ENCODE measurements at places on chromosomes 12 and 14.

DNA sequence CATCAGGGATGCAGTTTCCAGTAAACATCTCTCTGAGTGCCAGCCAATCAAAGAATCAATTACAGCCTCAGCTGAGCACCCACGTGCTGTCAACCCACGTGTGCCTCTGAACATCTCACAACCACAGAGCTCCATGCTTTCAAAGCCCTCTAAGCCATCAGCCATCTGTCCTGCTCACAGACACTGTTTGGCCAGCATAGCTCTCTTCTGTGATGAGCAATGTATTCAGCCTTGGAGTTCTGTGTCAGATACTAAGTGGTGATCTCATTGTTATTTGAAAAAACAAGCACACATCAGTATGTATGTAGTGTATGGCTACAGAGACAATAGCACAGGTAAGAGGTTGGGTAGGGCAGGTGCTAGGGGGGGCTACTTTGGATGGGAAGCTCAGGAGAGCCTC lies 94.3 kb downstream of the RGS6 start:
- no peak for DNase-seq

- DNase-seq = no peak
Observed at GRCh38 chr14:96627386-96627785, 125.2 kb downstream of the PAPOLA start.

GRCh38 chr12:54306925-54307741 lies 6.3 kb upstream of the NFE2 start:
- no peak for DNase-seq

DNA sequence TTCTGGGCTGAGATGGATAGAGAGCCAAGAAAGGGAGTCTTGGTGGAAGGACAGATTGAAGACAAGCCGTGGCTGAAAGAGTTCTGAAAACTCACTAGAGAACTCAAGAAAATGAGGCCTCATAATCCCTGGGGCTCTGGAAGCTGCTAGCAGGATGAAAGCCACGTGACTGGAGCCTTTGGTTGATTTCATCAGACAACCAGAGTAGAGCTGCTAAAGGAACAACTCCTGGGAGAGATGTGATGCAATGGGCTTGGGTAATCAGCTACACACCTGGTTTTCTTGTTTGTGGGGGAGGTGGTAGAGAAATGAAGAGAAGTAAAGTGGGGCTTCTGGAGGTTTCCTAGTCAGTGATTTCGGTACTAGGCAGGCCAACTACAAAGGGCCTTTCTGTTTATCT lies 13.4 kb downstream of the CSRNP2 start:
- no peak for DNase-seq

DNA sequence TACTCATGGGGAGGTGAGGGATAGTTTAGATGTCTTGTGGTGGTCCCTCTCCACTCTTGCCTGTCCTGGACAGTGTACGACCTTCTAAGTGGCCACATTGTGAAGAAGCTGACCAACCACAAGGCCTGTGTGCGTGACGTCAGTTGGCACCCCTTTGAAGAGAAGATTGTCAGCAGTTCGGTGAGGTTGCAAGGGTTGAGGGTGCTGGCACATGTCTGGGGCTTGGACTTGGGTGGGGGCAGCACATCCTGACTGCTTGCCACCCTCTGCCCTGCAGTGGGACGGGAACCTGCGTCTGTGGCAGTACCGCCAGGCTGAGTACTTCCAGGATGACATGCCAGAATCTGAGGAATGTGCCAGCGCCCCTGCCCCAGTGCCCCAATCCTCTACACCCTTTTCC lies 7.6 kb upstream of the FITM1 start:
- no peak for DNase-seq

DNA sequence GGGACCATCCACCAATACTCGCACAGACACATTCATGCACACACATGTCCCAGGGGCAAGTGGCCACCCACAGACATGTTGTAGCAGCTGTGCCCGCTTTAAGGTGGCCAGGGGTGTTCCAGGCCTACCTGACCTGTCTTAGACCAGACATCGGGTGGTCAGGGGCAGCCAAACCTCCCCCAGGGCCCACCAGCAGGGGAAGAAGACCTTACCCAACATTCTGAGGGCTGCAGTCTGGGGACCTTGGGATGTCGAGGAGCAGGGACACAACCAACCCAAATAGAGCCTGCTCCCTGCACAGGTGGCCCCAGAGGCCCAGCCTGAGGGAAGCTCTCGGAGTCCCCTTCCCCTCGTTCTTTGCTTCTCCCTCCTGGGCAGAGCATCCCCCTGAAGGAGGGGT lies 1.7 kb upstream of the TMEM119 start:
- DNase-seq = no peak

DNA sequence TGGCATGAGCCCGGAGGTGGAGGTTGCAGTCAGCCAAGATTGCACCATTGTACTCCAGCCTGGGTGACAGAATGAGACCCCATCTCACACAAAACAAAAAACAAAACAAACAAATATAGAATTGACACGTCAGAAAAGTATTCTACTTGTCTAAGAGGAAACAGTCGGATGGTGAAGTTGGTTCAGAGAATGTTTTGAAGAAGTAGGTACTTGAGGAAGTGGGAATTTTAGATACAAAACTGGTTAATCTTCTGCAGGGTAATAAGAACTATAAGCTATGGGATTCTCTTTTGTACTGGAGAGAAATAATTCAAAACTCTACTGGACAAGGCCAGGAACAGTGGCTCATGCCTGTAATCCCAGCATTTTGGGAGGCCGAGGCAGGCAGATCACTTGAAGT lies 14.6 kb upstream of the TCTN1 start:
- no peak for DNase-seq

- DNase-seq = no peak
Observed at GRCh38 chr14:76753541-76754198, 7.6 kb upstream of the VASH1 start.

DNA sequence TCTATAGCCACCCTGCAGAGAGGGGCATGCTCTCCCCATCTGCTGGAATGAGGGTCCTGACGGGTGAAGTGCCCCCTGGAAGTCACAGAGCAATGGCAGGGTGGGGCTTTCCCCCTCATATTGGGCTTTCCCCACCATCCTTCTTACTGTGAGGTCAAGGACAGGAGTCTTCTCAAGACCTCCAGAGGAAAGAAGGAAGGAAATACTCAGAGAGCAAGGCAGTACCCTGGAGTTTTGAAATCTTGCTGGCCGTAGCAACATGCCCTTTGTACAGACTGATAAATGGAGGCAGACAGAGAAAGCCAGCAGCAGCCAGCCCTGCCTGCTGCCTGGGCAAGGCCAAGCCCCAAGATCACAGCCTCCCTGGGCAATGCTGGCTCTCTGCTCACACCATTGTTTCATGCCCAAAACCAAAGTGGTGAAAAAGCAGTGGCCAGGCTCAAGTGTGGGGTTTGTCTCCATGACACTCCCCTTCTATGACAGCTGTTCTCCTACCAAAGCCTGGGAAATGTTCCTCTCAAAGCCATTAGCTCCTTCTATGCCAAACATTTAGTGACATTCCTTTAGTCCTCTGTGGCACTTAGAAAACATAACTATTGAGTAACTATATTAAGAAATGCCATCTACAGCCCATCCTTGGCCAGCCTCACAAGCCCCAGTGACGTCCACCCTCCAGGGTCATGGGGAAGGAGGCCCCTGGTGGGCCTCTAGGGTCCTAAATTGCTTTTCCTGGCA lies 13.2 kb upstream of the ITPK1 start:
- no peak for DNase-seq

DNA sequence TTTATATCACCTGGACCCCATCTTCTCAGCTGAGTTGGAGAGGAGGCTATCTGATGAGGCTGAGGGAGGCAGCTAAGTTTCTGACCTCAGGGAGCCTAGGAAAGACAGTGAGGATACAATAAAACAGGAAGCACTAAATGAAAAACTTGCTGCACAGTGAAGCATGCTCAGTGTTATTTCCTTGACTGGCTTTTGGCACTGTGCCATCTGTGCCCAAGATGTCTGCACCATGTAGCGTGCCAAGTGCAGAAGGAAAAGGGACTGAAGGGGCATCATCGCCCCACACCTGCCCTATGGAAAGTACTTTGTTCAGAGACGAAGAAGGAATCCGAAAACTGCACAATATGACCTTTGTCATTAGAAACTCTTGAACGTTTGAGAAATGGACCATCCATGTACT lies 102.7 kb downstream of the ANO4 start:
- no peak for DNase-seq

- no peak for DNase-seq
Observed at GRCh38 chr12:26119391-26119989, 5.3 kb downstream of the BHLHE41 start.

- DNase-seq = no peak
Observed at GRCh38 chr12:124498275-124499189, 68.9 kb downstream of the NCOR2 start.

- no peak for DNase-seq
Observed at GRCh38 chr12:132610866-132611602, 652 bp upstream of the LRCOL1 start.

DNA sequence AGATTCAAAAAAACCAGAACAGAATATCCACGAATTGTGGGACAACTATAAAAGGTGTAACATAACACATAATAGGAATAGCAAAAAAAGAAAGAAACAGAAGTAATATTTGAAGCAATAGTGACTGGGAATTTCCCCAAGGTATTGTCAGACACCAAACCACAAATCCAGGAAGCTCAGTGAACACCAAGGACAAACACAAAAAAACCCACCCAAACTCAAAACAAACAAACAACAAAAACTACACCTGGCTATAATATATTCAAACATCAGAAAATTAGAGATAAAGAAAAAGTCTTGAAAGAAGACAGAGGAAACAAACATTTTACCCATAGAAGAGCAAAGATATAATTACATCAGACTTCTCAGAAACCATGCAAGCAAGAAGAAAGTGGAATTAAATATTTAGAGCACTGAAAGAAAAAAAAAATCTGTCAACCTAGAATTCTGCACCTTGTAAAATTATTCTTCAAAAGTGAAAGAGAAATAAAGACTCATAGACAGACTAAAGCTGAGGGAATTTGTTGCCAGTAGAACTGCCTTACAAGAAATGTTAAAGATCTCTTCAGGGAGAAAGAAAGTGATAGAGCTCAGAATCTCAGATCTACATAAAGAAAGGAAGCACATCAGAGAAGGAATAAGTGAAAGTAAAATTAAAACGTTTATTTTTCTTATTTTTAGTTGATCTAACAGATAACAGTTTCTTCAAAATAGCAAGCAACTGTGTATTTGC lies 12.1 kb upstream of the HMGA2 start:
- no peak for DNase-seq

- DNase-seq = no peak
Observed at GRCh38 chr12:104707794-104708558, 250.1 kb downstream of the SLC41A2 start.

- no peak for DNase-seq
Observed at GRCh38 chr12:93989949-93990348, 158.4 kb upstream of the PLXNC1 start.

DNA sequence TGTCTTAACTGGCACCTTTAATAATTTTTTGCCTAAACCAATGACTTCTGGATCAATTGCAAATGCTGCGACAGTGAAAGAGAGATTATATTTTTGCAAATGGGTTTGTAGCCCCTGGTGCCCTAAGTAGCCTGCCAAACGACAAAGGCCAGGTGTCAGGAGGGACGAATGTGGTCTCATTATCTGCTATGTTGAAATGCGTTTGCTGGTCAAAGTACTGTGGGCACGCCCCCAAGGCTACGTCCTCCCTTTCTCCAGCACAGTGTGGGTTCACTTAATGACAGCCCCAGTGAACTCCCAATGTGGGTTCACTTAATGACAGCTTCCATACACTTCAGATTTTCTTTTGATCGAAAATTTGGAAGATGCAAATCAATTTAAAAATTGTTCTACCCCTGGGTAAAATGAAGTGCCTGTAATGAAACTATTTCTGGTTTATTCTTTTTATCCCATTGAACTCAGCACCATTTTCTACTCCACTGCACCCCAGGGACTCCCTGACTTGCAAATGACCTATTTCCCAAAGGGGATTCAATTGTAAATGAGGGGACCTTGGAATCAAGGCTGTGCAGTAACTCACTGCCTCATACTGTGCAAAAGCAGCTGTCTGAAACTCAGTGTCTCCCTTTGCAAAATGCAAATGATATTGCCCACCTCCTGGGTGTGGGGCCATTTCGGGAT lies 1.4 kb downstream of the SERPINA11 start:
- DNase-seq = no peak

GRCh38 chr14:93333631-93334103 lies 831 bp upstream of the BTBD7 start:
- no peak for DNase-seq

- no peak for DNase-seq
Observed at GRCh38 chr14:97802430-97803373, 1005.5 kb downstream of the VRK1 start.

DNA sequence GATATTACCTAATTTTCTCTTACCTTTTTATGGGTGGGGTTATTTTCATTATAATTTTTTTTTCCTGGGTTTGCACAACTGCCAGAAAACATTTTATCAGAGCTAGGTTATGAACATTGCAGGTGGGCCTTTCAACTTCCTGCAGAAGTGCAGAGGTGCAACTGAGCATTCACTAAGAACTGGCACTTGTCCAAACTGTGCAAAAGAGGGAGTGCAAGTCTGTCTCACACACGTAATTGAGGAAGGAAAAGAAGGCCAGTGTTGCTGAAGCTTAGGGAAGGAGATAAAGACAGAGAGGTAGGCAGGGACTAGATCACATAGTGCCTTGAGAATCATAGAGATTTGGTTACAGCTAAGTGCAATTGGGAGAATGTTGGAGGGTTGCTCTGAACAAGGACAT lies 14.1 kb upstream of the AMN1 start:
- DNase-seq = no peak

DNA sequence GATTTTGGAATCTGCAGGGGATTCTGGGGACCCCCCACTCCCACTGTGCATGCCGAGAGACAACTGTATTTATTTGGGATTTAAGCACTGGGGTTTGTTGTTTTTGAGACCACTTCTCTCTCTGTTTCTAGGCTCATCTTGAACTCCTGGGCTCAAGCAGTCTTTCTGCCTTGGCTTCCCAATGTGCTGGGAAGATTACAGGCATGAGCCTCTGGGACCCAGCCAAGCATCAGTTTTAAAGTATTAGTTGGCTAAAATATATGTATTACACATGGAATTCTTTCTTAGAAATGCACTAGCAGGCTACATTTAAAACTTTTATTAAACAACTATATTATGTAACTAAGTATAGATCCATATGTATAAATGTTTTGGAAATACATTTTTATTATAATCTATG lies 78.3 kb downstream of the AEBP2 start:
- no peak for DNase-seq

GRCh38 chr14:28294834-28295440 lies 471.6 kb upstream of the FOXG1 start:
- DNase-seq = no peak

GRCh38 chr12:40049268-40049667 lies 56.6 kb downstream of the SLC2A13 start:
- DNase-seq = no peak

GRCh38 chr14:23538785-23539184 lies 12.8 kb downstream of the ZFHX2 start:
- DNase-seq = no peak

GRCh38 chr14:75927564-75928087 lies 54.2 kb downstream of the TGFB3 start:
- DNase-seq = no peak
